ENCODE measurements at places on chromosomes 5 and 9. TPM values are rescaled to one million over a fixed set of nuclear protein-coding genes. Genes with fewer than 3 reads are reported as not detected.

DNA sequence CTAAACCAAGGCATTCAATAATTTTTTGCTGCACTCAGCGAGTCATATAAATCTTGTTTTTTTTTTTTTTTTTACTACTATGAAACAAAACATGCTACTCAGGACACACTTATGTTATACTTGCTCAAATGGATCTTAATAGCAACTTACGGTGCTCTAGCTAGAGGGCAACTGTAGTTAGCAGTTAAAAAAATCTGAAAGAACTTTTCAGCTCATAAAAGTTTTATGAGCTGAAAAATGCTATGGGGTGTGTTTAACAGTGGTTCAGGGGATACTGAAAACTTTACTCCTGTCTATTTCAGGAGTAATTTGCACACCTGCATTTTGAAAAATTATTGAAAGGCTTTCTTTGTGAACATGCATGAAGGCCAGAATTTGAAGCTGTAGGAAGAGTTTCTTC, 53.4 kb downstream of the VCAN start:
- no peak for DNase-seq

DNA sequence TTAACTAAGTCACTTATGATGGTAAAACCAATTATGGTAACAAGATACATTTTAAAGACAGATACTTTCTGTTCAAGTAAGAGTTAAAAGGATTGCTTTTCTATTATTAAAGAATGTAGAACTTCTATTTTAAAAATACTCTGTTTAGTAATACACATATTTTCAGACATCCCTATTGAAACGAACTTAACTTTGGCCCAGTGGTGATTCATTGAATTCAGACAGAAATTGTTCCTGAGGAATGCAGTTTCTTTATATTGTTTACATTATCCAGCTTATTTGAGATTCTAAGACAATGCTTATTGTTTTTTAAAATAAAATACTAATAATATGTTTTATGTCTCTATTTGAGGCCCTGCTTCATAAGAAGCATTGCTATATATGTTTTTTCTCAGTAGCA, 816.4 kb downstream of the SEMA5A start:
- peak; percentile 38 for DNase-seq

Gene CATSPER3
- total RNA-seq: not detected

DNA sequence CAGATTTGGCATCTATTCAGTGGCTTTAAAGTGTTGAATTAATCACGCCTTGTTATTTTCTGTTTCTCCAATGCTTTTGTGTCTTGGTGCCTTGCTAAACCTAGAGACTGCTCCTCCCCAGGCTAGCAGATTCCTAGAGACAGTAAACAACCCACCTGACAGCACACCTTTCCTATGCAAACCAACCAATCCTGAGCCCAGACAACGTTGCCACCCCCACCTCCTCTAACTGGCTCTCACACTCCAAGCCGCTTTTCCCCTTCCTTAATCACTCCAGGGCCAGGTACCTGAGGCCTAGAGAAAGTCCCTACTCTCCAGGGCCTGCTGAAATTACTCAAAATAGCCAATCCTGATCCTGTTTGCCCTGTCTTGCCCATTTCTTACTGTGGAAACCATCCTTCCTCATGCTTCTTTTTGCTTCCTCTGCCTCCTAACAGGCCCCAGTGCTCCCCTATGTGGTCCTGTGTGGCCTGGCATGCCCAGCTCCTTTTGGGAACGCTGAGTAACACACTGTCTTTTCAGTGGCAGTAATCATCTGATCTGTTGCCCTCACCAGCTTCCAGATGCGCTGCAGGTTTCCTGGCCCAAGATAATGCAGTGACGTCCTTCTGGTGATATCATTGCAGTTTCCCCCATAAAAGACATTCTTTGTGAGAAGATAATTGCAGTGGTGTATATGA, 53.4 kb downstream of the GAS1 start:
- peak; percentile 37 for DNase-seq

DNA sequence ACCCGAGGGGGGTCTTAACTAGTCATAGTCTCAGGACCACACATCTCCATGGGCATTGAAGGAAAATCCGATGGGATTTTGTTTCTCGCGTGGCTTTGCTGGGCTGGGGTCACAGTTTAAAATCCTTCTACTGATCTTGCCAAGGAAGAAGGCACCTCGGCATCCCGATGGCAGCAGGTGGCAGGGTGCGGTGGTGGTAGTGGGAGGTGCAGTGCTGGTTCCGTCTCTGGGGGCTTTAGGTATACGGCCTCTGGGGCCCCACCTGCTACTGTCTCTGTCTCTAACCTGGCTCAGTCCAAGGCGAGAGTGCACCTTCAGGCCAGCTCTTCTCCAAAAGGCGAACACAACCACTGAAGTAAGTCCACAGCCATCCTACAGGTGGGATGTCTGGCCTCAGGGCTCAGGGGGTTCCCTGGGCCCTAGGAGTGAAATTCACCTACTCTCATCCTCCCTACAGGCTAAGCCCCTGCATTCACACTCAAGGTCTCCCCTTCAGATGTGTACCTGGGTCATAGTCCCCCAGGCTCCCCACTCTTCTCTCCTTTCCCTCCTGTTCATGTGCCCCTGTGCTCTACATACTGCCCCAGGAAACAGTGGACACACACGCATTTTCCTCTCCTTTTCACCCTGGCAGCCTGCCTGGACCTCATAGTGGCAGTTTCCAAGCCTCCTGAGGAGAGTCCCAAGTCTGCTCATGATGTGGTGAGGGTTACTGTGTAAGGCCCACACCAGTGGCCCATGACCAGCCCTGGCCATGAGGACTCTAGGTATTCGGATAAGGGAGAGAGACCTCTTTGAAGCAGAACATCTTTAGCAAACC, 736 bp upstream of the FCN2 start:
- no peak for DNase-seq

DNA sequence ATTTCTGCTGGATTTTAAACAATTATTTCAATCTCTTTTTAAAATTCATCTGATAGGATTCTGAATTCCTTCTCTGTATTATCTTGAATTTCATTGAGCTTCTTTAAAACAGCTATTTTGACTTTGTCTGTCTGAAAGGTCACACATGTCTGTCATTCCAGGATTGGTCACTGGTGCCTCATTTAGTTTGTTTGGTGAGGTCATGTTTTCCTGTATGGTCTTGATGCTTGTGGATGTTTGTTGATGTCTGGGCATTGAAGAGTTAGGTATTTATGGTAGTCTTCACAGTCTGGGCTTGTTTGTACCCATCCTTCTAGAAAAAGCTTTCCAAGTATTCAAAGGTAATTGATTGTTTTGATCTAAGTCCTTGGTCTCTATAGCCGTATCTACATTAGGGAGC, 39.1 kb downstream of the DENND4C start:
- no peak for DNase-seq

Gene HK3
- total RNA-seq: not detected

DNA sequence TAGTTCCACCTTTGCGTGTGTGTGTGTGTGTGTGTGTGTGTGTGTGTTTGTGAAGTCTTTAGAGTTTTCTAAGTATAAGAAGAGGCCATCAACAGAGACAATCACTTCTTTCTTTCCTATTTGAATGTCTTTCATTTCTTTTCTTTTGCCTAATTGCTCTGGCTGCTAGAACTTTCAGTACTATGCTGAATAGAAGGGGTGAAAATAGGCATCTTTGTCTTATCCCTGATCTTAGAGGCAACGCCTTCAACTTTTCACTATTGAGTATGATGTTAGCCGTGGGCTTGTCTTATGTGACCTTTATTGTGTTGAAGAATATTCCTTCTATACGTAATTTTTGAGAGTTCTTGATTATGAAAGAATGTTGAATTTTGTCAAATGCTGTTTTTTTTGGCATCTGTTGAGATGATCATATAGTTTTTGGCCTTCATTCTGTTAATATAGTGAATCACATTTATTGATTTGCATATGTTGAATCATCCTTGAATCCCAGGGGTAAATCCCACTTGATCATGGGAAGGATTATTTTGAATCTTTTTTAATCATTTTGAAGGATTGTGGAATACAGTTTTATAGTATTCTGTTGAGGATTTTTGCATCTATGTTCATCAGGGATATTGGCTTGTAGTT, 134.8 kb upstream of the CD180 start:
- no peak for DNase-seq

DNA sequence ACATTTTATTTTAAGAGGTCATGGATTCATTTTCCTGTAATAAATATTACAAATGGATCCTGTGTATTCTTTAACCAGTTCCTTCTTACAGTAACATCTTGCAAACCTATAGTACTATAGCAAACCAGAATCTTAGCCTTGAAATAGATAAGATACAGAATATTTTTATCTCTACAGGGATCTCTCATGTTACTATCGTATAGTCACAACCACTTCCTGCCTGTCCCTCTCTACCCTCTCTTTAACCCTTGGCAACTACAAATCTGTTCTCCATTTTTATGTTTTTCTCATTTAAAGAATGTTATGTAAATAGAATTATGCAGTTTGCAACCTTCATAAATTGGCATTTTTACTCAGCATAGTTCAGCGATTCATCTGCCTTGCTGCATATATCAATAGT, 454.0 kb downstream of the DIRAS2 start:
- DNase-seq: no peak

GRCh38 chr5:119290161-119290569, 65.7 kb upstream of the TNFAIP8 start:
- DNase-seq: no peak

DNA sequence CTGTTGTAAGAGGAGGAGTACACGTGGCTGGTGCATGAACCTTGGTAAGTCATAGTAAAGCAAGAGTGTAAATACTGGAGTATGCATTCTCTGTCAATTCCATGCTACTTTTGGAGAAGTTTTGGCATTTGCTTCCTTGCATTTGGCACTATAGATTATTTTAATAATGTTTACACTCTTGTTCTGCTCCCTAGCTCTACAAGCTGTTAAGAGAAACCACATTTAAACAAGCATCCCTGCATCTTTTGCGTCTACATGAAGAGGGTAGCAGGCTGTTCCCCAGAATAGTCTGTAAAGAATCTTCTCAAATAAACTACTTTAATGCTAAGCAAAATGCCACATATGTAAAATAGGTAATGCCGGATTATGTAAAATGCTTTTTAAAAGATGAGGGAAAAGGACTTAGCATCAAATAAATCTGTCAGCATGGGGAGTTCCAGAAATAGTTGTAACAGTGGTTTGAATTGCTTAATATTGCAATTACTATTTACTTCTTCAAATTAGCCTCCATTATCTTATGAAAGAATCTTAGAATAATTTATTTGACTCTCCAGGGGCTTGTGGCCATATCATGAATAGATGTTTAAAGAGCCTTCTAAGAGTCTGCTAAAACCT, 2127.3 kb upstream of the WWC1 start:
- no peak for DNase-seq

- no peak for DNase-seq
Observed at GRCh38 chr5:142235870-142236672, 88.8 kb downstream of the SPRY4 start.

Gene KLHL3
- 2.2 TPM for total RNA-seq
